ENCODE measurements at places on chromosomes 3 and 15. TPM values are rescaled to one million over a fixed set of nuclear protein-coding genes. Genes with fewer than 3 reads are reported as not detected.

DNA sequence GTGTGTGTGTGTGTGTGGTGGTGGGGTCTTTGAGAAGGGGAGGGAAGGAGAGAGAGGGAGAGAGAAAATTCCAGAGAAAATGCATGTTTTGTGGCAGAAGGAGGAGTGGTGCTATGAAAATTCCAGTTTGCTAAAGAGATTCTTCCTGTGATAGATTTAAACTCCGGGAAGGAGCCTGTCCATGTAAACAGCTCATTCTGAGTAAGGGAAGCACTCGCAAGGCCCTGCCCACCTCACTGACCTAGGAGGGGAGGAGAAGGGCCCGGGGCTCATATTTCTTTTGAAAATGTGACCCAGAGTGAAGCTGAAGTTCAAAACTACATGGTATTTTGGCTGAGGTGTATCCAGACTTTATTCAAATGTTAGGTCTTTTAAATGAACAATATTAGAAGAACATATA is 41.3 kb downstream of the ADAMTSL3 start:
- no peak for DNase-seq

DNA sequence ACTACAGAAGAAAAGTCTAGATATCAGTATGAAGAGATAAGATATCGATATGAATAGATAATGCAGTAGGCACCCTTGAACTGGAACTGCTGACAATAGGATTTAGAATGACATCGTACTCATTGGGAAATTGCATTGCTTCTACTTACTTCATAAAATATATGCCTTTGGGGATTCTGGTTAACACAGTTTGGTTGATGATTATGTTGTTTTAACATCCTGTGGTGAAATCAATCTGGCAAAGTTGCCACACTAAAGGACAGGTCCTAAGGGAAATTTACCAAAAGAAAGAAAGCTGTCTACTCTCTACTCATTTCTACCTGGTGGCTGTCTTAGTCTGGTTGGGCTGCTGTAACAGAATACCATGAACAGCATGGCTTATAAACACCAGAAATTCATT is 417.4 kb upstream of the DPH6 start:
- DNase-seq: no peak

MYO5C gene
- total RNA-seq: 0.24 TPM

DNA sequence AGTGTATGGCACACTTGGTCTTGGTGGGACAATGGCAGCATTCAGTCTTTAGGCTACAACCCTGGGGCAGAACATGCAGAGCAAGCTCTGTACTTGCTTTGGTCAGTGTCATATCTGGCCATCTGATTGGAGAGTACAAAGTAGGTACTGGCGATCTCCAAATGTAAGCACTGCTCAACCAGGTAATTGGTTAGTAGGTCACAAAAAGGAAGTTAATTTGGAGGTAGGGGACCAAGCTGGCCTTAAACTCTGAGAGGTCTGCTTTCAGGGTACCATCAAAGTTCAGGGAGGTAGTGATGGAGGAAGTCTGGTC is 3.3 kb upstream of the ABHD5 start:
- DNase-seq: no peak

DNAJC13 gene
- total RNA-seq: 34.0 TPM

TBC1D5 gene
- 39.0 TPM for total RNA-seq

DNA sequence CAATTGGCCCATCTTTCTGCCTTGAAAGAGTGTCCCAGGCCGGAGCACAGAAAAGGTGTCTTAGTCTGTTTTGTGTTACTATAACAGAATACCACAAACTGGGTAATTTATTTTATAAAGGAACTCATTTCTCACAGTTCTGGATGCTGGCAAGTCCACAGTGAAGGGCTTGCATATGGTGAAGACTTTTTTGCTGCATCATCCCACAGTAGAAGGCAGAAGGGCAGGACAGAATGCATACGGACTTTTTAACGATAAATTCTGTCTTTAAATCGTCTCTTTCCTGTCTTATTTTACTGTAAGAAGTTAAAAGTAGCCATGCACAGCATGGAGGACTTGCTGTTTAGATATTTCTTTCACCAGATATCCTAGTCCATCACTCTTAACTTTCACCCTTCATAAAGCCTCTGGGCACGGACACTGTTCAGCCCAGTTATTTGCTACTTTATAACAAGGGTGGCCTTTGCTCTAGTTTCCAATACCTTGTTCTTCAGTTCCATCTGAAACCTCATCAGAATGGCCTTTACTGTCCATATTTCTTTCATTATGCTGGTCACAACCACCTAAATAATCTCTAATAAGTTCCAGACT is 10.3 kb upstream of the EIF1B start:
- no peak for DNase-seq

DNA sequence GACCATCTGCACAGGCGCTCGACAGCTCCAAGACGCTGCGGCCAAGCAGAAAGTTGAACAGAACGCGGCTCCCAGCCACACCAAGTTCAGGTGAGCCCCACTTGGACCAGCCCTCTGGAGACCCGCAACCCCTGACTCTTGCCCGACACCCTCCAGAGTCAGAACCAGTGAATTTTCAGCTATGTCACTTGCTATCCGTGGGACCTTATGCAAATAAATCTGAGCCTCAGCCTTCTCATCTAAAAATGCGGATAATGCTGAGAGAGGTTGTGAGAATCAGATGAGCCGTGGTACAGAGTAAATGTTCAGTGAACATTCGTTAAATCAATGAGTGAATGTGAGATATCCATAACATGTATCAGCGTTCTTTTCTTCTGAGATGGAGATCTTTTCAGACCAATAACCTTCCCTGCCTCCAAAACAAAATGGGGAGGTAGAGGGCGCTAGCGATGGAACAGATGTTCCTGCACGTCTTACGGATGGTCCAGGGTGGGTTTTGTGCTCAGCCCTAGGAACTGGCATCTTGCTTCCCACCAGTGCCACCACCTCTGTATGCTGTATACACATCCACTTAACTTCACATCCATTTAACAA is 524 bp downstream of the MRPS11 start:
- DNase-seq: no peak

RPL39L gene
- total RNA-seq: 10.4 TPM

UPK1B gene
- total RNA-seq: not detected

GRCh38 chr15:52234596-52235541 is 43.7 kb upstream of the GNB5 start:
- DNase-seq: no peak

ATP13A5 gene
- not detected for total RNA-seq

DNA sequence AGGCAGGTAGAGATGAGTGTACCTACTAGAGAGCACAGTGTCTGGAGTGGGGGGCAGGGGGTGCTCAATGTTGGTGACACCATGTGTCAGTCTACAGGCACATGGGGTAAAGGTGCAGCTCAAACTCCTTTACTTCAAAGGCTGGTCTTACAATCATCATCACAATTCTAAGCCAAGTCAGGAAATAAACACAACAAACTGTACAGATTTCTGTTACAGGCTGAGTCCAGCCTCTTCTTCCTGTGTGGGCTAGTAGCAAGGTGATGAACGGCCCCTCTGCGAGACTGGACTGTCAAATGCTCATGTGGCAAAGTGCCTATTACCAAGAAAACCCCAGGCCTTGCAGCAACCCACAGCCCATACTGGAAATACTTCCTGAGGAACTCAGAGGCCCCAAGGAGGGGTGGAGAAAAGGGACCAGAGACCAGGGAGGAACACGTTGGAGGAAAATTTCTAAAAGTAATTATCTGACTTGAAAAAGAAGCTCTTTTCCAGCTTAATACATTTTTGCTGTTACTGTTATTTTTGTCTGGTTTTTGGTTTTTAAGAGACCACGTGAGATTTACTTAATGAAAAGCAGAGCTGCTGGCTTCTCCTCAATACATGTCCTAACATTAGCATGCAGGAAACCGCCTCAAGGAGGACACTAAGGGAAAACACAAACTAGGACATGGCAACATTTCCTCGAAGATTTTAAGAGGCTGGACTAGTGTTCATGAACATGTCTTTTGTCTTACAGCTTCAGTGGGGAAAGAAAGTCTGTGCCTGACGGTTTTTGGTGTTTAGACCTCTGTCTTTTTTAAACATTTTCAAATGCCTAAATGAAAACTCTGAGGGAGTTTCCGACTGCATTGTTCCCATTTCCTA is 29.5 kb downstream of the TBC1D2B start:
- peak; percentile 76 for DNase-seq

- DNase-seq: peak; percentile 65
These were observed 150.8 kb upstream of the KCNMB2 start for GRCh38 chr3:178385280-178385952.

- no peak for DNase-seq
These were observed 138.8 kb upstream of the TLE3 start for GRCh38 chr15:70236341-70237086.

SPINT1 gene
- total RNA-seq: 12.9 TPM

DNA sequence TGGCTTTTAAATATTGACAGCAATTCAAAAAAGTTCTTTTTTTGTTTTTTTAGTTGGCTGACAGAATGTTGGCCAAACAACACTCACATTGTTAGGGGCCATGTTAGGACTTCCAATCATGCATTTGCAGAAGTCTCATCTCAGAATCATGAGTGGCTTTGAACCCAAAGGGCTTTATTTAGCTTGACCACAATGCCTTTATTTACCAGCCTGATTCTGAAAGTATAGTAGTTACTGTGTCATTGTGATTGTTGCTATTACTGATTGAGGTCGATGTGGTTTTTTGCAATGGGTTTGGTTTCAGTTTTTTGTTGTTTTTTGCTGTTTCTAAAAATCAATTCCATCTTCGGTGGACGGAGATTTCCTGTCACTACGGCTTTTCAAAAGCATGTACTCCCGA is 7.2 kb downstream of the GLDN start:
- DNase-seq: no peak

SYNPR gene
- total RNA-seq: not detected

- DNase-seq: no peak
These were observed 122.7 kb downstream of the NTRK3 start for GRCh38 chr15:88133795-88134194.

DNA sequence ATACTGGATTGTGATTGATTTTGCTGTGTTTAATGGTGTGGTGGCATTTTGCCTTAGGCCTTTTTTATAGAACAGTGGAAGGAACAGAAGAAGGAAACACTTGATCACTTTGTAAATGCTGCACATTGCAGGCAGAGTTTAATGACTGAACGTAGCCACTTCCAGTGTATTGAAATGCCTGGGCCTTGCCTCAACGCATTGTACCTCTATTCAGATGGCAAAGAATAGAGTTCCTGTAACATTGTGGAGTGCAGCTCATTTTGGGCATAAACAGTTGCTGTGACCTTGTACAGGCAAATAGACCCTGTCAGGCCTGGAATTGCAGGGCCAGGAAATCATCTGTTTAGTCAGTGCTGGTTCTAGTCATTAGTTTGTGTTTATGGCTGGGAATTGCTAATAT is 225.0 kb downstream of the EPHA3 start:
- DNase-seq: no peak

DNA sequence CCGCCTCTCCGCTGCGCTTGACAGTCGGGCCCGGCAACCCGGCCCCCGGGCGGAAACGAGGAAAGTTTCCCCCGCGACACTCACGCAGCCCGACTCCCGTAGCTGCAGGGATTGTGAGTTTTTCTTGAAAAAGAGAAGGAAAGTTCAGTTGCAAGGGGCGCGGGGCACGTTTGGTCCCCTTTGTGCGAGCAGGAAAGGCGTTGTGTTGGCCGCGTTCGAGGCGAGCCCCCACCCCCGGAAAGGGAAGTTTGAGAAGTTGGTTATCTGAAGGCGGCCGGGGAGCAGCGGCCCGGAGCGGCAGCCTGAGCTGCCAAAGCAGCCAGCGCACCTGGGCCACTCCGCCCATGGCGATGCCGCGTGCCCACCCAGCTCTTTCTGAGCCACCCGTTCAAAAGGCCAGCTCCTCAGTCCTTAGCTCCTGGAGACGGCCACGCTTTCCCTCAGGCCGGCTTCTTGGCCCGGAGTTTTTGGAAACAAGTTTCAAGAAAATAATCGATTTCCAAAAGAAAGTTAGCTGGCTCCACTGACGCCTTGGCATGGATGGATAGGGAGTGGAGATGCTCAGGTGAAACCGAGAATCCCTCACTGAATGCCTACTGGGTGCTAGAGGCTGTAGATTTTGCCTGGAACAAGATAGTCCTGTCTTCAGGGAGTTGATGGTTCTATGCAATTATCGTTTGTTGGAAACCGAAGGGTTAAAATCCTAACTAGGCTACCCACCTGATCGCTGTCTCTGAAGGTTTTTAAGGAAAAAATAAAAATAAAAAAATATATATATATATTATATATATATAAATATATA is 832 bp downstream of the TGFBR2 start:
- peak; percentile 91 for DNase-seq

DNA sequence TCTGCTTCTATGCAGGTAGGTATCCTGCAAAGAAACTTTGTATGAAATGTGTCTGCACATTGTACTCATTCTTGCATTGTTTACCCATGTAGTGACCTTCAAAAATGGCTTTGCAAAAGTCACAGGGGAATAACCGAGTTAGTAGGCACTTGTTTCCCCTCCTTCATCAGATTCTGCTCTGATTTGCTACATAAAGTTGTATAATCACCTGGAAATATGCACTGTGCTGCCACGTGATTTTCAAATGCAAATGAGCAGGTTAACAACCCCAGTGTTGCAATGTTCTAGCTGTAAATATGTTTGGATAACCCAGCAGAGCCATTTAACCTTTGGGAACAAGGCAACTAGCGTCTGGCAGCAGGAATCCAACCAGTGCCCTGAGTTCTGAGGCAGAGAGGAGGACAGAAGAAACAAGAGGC is at the start of gene KNG1:
KNG1 (plus strand) TSS at position 321 of the 419 bp plus-strand sequence. CDS start 184 bp downstream, outside the sequence.
- DNase-seq: no peak

KIF15 gene
- 26.5 TPM for total RNA-seq

DNA sequence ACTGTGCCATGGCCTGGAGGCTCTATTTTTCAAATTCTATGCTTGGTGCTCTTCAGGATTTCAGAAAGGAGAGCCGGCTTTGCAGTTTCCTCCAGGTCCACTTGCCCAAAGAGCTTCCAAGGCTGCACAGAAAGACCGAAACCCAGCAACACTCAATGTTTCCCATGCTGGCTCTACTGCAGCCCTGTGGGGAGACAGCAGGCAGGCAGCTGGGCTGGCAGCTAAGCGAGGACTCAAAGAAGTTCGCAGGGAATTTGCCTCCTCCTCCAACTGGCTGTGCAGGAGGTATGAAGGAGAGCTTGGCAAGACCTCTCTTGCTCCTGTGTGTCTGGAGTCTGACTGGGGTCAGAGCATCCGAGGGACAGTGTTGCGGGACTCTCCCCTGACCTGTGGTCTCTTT is 17.4 kb upstream of the ITGA11 start:
- no peak for DNase-seq

FEZF2 gene
- total RNA-seq: not detected

GRCh38 chr3:49362561-49362960 is 4.4 kb upstream of the GPX1 start:
- DNase-seq: no peak

CPN2 gene
- not detected for total RNA-seq

DNA sequence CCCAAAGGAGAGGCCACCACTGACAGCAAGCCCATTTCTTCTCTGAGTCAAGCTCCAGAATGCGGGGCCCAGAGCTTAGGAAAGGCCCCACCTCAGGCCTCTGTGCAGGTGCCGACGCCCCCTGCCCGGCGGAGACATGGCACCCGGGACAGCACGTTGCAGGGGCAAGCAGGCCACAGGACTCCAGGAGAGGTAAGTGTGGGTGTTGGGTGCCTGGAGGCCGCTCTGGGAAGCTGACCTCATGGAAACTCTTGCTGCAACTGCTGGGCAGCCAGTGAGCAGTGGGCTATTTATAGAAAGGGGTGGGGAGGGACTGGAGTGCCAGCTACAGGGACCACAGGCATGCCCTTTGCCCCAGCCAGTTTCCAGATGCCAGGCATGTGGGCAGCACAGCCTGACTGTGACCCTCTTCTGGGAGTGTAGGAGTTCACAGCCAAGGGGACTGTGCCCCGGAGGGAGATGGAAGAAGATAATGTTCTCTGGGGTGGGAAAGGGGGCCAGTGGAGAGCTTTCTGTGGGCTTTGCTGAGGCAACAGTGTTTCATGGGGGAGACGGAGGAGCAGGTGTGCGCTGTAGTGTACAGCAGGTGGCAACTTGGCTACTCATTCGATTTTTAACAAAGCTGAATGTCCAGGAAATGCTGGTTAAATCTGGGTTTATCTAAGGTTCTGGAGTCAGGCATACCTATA is 23.7 kb downstream of the ALPK3 start:
- no peak for DNase-seq
